Activated CD4-positive, CD25-positive, alpha-beta regulatory T cell treated with anti-CD3 and anti-CD28 coated beads, Interleukin-2, amount 50 U/mL, for 72 hours (primary cell): ENCODE measurements at places on chromosomes 2 and 18.

- DNase-seq = no peak
Observed at GRCh38 chr18:56235481-56236013, 402.8 kb downstream of the TXNL1 start.

DNA sequence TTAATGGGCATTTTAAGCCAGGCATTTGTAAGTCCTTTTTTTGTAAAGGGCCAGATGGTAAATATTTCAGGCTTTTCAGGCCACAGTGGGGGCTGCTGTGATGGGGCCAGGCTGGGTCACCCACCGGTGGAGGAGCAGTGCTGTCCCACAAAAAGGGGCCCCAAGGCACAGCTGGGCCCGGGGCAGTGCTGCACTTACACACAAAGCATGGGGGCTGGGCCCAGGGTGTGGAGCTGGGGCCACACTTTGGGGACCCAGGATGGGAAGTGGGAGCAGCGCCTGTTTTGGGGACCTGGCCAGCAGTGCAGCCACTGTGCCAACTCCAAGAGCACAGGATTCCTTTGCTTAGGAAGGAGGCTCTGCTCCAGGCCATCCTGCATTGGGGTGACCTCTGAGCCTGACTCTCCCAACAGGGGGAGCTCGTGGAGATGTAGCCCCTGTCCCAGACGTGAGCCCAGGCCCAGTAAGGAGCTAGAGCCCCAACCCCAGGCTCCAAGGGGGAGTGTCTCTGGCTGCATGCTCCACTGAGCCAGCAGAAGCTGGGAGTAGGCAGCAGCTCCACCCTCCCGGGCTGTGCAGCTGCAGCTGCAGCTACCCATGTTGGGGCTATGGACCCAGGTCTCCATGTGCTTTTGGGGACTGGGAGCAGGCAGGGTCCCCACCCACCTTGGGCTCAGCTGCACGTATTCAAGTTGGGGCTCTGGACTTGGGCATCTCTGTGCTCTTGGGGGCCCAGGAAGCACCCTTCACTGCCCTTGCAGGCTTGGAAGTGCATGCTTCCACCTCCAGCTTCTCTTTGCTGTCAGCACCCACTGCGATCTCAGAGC is 1036.5 kb upstream of the CNTNAP5 start:
- no peak for DNase-seq

- DNase-seq = no peak
Observed at GRCh38 chr2:177108890-177109289, 103.7 kb upstream of the HNRNPA3 start.

DNA sequence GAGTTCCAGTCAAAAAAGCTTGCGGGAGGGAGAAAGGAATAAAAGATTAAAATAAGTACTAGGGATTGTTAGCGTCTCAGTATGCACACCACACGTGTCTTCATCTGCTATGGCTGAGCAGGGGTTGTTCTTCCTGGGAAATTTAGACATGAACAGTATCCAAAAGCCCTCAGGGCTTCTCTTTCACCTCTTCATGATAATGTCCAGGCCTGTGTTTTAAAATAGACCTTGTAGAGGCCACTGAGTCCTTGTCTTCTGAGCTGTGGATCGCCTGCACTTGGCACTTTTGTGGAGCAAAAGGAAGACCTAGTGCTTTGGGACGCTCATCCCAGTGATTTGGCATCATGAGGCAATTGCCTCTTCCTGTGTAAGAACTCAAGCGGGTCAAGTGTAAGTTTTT is 52.4 kb downstream of the CFAP221 start:
- no peak for DNase-seq

- no peak for DNase-seq
Observed at GRCh38 chr2:175293776-175294175, 112.3 kb upstream of the ATP5MC3 start.

- no peak for DNase-seq
Observed at GRCh38 chr18:3119401-3120341, 100.1 kb downstream of the MYOM1 start.

- no peak for DNase-seq
Observed at GRCh38 chr18:49378458-49378857, 82.0 kb downstream of the DYM start.

DNA sequence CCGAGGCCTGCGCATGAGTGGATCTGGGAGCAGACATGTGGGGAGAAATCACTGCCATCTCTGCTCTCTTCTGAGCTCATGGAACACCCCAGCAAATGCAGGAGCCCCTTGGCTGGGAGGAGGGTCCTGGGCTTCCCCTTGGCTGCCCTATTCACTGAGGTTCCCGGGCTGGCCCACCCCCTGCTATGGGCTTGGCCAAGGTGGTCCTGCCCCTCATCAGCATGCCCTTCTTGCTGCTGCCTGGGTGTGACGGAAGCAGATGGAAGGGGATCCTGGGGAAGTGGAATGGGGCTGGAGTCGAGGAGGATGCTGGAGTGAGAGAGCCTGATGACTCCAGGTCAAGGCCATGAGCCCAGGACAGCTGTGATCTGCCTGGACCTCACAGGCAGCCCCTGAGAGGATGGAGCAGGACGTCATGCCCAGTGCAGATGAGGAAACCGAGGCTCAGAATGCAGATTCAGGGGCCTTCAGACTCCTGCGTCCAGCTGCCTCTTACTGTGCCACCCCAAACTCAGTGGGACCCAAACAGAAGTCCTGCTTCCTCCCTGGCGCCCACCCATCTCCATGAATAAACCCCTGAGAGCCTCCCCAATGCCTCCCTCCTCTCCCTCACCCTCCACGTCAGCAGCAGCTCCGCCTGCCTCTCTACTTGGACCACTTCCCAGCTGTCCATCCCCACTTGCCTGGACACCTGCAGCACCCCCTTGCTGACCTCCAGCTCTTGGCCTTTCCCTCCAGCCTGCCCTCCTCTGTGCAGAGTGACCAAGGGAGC is 4.0 kb downstream of the SNED1 start:
- DNase-seq = no peak

- no peak for DNase-seq
Observed at GRCh38 chr2:8609357-8609811, 72.5 kb upstream of the ID2 start.

DNA sequence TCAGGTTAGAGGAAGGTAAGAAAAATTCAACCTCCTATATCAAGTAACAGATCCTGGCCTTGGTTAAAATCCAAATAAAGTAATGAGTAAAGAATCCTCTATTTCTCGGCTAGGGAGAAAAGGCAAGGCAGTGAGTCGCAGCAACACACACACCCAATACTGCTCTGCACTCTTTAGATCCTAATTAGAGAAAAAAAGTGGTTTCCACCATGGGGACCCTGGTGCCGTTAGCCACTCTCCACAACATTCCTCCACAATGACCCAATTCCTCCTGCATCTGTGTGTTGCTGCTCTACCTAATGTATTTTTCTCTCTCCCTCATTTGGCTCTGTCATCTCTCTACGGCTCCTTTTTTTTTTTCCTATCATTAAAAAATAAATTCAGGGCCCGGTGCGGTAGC is 462.7 kb downstream of the METTL4 start:
- no peak for DNase-seq
